Activated naive CD4-positive, alpha-beta T cell treated with anti-CD3 and anti-CD28 coated beads, Interleukin-2, amount 10 ng/mL, durations not matched to agents 7 days and 5 days (primary cell): ENCODE measurements at places on chromosomes 2 and 18.

GRCh38 chr18:34548120-34548972 lies 161.8 kb upstream of the DTNA start:
- no peaks in the 10 kb centered on the region for H3K4me1 ChIP-seq
- H3K36me3 ChIP-seq, result no peaks in the 10 kb centered on the region
- no peaks in the 10 kb centered on the region for H3K27me3 ChIP-seq

- no peak overlapping the region for H3K27ac ChIP-seq
- no peaks in the 10 kb centered on the region for H3K36me3 ChIP-seq
- no peak for DNase-seq
- no peaks in the 10 kb centered on the region for H3K27me3 ChIP-seq
- no peak overlapping the region for H3K4me3 ChIP-seq
Observed at GRCh38 chr18:78519394-78520062, 460.1 kb upstream of the SALL3 start.

- H3K36me3 ChIP-seq, result no peaks in the 10 kb centered on the region
- peaks cover 5% of the 10 kb centered on the region for H3K27me3 ChIP-seq
- DNase-seq, result no peak
- peaks cover 28% of the 10 kb centered on the region for H3K4me1 ChIP-seq
Observed at GRCh38 chr2:30412047-30412683, 34.9 kb upstream of the LCLAT1 start.

DNA sequence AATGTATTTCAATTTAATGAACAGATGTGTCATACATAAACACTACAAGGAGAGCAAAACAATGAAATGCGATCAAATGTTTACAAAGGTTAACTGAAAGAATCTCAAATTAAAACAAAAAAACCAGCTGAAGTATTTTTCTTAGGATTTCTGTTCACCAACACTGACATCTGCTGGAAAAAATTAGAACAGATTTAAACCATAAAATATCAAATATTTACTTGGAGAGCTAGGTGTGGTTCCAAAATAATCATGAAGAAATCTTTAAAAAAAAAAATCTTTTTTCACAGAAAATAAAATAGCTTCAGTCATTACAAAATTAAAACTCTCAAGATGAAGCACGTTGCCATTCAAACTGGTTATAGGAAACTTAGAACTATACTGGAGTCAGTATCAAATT lies 13.8 kb downstream of the MMADHC start:
- no peak overlapping the region for H3K4me3 ChIP-seq
- no peaks in the 10 kb centered on the region for H3K27me3 ChIP-seq
- H3K36me3 ChIP-seq, result peaks cover 41% of the 10 kb centered on the region
- no peak overlapping the region for H3K27ac ChIP-seq

DNA sequence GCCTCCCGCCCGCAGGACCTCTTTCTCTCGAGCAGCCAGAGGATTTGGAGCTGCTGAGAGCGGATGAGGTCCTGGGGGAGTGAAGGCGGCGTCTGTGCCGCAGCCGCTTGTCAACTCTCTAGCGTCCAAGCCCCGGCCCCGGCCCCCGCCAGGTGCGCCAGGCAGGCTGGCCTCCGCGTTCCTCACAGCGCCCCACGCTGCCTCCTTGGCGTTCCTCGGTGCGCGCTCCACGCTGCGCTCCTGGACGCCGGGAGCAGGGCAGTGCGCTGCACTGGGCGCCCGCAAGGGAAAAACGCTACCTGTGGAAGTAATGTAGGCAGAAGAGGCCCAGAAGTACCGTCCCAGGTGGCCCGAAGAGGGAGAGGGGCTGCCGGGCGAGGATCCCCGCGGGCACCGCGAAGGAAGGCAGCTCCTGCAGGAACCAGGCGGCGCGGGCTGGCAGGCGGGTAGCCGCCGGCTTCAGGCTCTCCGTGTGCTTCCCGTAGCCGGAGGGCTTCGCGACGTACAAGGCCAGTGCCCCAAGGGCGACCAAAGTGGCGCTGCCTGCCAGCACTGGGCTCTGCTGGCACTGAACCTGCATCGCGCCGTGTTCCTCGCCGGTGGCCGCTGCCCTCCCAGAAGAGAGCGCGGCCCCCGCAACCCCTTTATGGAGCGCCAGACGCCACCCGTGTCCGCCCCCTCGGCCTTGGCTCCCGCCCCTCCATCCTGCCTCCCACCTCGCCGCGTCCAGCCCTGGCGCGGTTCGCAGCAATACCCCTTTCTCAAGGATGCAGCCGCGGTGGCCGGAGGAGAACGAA lies at the start of gene SRD5A2:
SRD5A2 (minus strand) TSS at position 618 of the 797 bp plus-strand sequence; CDS start at position 580, 38 bp downstream.
- no peaks in the 10 kb centered on the region for H3K4me1 ChIP-seq
- no peak within 1 kb of the TSS for H3K27ac ChIP-seq
- H3K4me3 ChIP-seq, result no peak within 1 kb of the TSS
- no peak for DNase-seq
- H3K27me3 ChIP-seq, result peaks cover 42% of the 10 kb centered on the region

DNA sequence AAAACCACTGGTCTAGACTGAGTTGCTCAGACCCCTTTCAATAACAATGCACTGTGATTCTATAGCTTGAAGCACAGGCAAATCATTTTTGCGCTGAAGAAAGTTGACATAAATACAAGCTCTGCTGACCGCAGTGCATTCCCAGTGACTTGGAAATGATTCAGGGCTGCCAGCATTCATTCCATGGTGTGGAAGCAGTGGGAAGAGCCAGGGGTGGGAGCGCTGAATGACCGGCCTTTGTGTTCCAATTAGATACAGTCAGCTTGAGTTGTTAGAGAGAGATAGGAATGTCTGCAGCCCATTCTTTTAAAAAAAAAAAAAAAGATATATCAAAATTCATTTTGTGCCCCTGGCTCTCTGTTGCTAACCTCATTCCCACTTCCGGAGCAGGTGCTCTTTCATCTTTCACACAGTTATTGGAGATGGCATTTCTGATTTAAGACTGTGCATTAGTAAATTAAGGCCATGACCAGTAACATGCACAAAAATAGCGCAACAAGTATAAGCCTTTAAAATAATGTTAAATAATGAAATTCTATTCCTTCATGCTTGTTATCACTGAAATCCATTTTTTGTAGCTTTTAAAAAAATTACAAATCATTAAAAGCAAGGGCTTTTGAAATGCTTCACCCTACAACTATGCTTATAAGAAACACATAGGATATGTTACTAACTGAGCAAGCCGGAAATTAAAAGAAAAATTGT lies 59.4 kb upstream of the CTLA4 start:
- H3K4me1 ChIP-seq, result peaks cover 80% of the 10 kb centered on the region
- no peak overlapping the region for H3K27ac ChIP-seq
- no peak overlapping the region for H3K4me3 ChIP-seq
- no peaks in the 10 kb centered on the region for H3K27me3 ChIP-seq
- no peak for DNase-seq

DNA sequence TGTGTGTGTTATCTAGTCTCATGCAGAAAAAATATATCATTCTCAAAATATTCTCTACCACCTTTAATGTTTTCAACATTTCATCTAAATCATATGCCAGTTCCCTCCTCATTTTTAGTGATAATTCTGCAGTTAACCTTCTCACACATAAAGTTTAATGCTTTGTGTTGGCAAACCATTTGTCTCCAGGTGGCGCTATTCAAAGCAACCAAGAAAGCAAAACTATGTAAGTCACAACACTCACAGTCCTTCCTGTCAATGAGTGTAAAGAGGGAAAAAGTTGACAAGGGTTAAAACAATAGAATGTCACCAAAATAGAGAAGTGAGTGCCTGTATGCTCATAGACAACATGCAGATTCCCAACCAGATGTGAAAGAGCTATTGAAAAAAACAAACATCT lies 961.6 kb upstream of the LRRTM1 start:
- H3K4me3 ChIP-seq, result no peak overlapping the region
- H3K4me1 ChIP-seq, result no peaks in the 10 kb centered on the region
- H3K27ac ChIP-seq, result no peak overlapping the region

- H3K27ac ChIP-seq, result no peak overlapping the region
- DNase-seq, result no peak
- no peaks in the 10 kb centered on the region for H3K4me1 ChIP-seq
- no peaks in the 10 kb centered on the region for H3K27me3 ChIP-seq
Observed at GRCh38 chr2:159968279-159968900, 94.0 kb downstream of the PLA2R1 start.

GRCh38 chr2:240524963-240525718 lies 32.6 kb downstream of the ANKMY1 start:
- H3K36me3 ChIP-seq, result peaks cover 80% of the 10 kb centered on the region
- H3K27ac ChIP-seq, result no peak overlapping the region
- peaks cover 6% of the 10 kb centered on the region for H3K27me3 ChIP-seq
- no peaks in the 10 kb centered on the region for H3K4me1 ChIP-seq

- no peak overlapping the region for H3K4me3 ChIP-seq
- no peak overlapping the region for H3K27ac ChIP-seq
- no peak for DNase-seq
- H3K27me3 ChIP-seq, result peaks cover 13% of the 10 kb centered on the region
Observed at GRCh38 chr2:234853729-234854128, 98.1 kb upstream of the SH3BP4 start.

DNA sequence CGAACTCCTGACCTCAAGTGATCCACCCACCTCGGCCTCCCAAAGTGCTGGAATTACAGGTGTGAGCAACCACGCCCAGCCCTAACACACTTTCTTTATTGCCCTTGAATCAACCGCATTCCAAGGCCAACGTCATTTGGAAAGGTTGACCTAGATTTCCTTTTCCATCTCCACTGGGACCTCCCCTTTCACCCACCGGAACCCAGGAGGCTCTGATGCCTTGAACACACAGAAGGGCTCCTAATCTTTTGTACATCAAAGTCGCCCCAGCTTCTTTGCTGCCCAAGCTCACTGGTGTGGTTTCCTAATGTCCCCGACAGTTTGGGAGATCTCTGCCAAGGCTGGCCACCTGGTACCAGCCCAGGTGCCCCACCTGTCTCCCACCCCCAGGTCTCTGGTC lies 46.2 kb upstream of the CAB39 start:
- H3K36me3 ChIP-seq, result no peaks in the 10 kb centered on the region
- DNase-seq, result no peak
- no peak overlapping the region for H3K4me3 ChIP-seq

DNA sequence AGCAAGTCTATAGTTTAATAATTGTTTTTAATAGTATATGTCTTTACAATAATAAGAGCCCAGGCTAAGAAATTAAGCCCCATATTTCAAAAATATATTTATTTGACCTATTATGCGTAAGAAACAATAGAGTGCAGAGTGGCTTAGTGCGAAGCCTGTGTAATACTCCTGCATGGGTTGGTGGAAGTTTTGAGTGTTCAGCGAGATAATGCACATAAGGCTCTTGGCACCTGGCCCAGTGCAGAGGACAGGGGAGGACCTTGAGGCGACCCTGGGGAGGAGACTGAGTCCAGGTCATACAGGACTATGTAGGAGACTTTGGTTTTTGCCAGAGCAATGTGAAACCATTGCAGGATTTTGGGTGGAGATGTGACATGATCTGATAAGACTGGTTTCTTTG lies 132.4 kb upstream of the ST6GAL2 start:
- H3K36me3 ChIP-seq, result no peaks in the 10 kb centered on the region
- H3K4me1 ChIP-seq, result no peaks in the 10 kb centered on the region
- peaks cover 3% of the 10 kb centered on the region for H3K27me3 ChIP-seq
- DNase-seq, result no peak
- no peak overlapping the region for H3K4me3 ChIP-seq

- DNase-seq, result no peak
- H3K36me3 ChIP-seq, result peaks cover 3% of the 10 kb centered on the region
- no peaks in the 10 kb centered on the region for H3K4me1 ChIP-seq
- peaks cover 74% of the 10 kb centered on the region for H3K27me3 ChIP-seq
Observed at GRCh38 chr18:44741511-44741910, 60.8 kb downstream of the SETBP1 start.

DNA sequence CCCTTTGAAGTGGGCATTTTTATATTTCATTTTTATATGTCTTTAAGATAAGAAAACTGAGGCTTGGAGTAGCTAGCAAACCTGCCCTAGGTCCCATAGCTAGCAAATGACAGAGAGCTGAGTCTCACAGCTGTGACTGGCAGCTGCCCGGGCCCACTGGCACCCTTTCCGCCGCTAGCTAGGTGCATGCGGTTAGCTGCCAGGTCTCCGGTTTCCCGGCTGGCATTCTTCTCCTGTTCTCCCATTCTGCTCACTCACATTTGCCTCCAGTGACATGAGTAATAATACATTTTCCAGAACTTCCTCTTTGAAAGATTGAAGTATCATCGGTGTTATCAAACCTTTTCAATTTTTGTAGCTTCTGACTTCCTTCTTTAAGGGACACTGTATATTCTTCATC lies 38.7 kb downstream of the MTCL1 start:
- H3K4me3 ChIP-seq, result no peak overlapping the region
- H3K4me1 ChIP-seq, result peaks cover 78% of the 10 kb centered on the region
- no peak for DNase-seq
- H3K27me3 ChIP-seq, result peaks cover 11% of the 10 kb centered on the region

DNA sequence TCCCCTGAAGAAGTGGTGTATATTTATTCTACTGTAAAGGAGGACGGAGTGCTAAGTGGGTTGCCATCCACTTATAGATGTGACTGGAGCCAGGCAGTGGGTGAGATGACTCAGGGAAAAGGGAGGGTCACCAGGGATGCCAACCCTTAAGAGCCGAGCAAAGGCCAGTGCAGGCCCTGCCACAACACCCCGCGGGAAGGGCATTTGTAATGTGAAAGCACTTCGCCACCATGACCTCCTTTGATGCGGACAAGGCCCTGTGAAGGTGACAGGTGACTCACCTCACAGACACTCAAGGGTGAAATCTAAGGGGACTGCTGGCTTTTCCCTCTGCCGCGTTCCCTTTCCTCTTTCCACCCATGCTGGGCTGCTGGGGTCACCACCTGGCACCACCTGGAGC lies 50.2 kb upstream of the MRPL33 start:
- no peak for DNase-seq
- no peak overlapping the region for H3K4me3 ChIP-seq
- H3K36me3 ChIP-seq, result no peaks in the 10 kb centered on the region
- no peak overlapping the region for H3K27ac ChIP-seq

DNA sequence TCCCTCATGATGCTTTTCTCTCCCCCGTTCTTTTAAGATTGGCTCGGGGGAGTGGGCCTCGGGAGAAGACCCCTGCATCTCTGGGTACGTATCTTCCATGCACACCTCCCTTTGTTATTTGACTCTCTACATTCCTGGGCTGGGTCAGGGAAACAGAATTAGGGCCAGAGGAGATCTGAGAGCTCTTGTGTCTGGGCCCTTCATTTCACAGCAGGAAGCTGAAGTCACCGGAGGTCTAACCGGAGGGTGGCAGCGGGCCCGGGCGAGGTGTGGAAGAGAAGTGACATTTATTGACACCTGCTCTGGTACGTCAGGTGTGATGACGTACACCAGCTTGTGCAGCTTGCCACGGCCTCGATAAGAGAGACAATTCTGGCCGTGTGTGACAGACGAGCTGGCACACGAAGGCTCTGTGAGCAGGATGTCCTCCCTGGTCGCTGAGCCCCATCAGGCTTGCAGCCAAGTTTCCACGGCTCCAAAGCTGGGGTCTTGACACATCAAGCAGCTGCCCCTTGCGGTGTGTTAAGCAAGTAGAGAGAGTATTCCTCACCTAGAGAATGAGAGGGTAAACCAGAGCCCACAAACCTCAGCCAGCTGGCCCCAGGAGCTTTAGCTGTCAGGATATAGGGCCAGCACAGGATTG lies 30.4 kb downstream of the TOGARAM2 start:
- H3K27ac ChIP-seq, result peak overlapping the region; percentile 96
- H3K36me3 ChIP-seq, result peaks cover 2% of the 10 kb centered on the region
- H3K27me3 ChIP-seq, result no peaks in the 10 kb centered on the region
- peak overlapping the region; percentile 54 for H3K4me3 ChIP-seq
- H3K4me1 ChIP-seq, result peaks cover 79% of the 10 kb centered on the region
